ENCODE measurements at places on chromosomes 11 and 22. TPM values are rescaled to one million over a fixed set of nuclear protein-coding genes. Genes with fewer than 3 reads are reported as not detected.

DNA sequence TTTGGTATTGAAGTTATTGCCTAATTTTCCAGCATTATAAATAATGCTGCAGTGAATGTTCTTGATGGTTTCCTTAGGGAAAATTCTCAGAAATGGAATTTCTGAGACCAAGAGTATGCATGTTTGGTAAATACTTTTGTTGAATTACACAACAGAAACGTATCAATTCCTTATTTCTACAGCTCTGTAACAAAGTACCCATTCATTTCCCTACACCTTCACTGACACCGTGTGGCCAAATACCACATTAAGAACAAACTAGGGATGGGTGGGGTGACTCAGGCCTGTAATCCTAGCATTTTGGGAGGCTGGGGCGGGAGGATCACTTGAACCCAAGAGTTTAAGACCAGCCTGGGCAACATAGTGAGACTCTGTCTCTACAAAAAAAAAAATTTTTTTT, 21.8 kb downstream of the MCAM start:
- DNase-seq = no peak
- no peaks in the 10 kb centered on the region for H3K4me1 ChIP-seq
- H3K27me3 ChIP-seq = no peaks in the 10 kb centered on the region
- H3K27ac ChIP-seq = no peak overlapping the region

GRCh38 chr11:76888989-76889388, 28.3 kb downstream of the ACER3 start:
- peak; percentile 3 for DNase-seq
- no peak overlapping the region for H3K27ac ChIP-seq
- H3K36me3 ChIP-seq = no peaks in the 10 kb centered on the region
- H3K4me1 ChIP-seq = peaks cover 16% of the 10 kb centered on the region
- no peaks in the 10 kb centered on the region for H3K27me3 ChIP-seq

- no peak overlapping the region for H3K4me3 ChIP-seq
- DNase-seq = no peak
- no peak overlapping the region for H3K27ac ChIP-seq
- H3K27me3 ChIP-seq = no peaks in the 10 kb centered on the region
- H3K36me3 ChIP-seq = no peaks in the 10 kb centered on the region
- H3K4me1 ChIP-seq = peaks cover 43% of the 10 kb centered on the region
These were observed 2.0 kb downstream of the JRKL start for GRCh38 chr11:96391698-96392307.

- H3K27ac ChIP-seq = no peak overlapping the region
- no peaks in the 10 kb centered on the region for H3K27me3 ChIP-seq
- H3K36me3 ChIP-seq = no peaks in the 10 kb centered on the region
- H3K4me1 ChIP-seq = no peaks in the 10 kb centered on the region
- no peak overlapping the region for H3K4me3 ChIP-seq
These were observed 488.3 kb downstream of the INSC start for GRCh38 chr11:15602785-15603567.

DNA sequence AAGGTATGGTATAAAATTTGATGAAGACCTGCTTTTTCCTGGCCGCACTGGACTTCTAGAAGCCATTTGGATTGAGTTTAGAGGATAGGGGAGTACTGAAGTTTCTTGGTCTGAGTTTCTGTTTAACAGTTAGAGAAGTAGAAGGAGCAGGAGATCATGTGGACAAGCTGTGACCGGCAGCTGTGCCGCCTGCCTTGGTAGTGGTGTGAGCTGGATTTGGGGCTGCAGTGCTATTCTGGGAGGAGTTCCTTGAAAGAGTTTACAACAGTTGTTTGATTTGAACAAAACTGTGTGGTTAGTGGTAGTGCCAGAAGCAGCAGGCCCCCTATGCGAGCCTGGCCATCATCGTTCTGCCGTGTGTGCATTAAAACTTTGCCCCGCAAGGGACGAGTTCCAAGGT, 105.2 kb downstream of the PDHX start:
- no peaks in the 10 kb centered on the region for H3K36me3 ChIP-seq
- peaks cover 10% of the 10 kb centered on the region for H3K4me1 ChIP-seq
- no peak overlapping the region for H3K27ac ChIP-seq
- H3K27me3 ChIP-seq = no peaks in the 10 kb centered on the region

DNA sequence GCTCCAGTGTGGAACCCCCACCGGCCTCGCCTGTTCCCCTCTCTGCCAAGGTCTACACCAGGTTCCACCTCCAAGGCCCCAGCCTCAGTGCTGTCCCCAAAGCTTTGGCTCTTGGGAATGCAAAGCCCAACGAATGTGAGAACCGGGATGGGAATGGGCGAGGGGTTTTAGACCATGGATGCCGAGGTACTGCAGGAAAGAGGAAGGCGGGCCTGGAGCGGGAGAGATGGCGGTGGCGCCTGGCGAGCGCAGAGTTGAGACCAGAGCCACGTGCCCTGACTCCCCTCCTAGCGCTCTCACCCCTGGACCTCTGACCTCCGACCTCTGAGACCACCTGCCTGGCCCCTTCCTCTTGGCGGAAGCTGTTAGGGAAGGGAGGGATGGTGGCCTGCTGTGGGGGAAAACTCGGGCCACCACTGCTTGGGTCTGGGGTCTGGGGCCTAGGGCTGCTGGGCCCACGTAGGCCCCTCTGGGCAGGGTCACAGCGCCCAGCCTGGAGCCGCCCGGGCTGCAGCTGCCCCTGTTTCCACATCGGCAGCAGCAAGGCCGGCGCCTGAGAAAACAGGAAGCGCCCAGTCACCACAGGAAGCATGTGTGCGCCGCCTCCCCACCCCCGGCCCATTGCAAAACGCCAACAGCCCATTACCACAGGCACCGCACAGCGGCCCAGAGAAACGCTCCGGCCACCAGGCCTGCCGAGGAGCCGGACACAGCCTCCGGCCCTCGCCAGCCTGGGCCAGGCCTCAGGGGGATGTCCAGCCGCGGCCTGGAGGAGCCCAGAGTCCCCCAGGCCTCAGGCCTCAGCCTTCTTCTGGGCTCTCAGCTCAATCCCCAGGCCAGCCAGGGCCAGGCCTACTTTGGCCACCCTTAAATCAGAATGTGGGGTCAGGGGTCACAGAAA, 13.8 kb upstream of the SLC39A13 start:
- DNase-seq = peak; percentile 38
- H3K4me1 ChIP-seq = peaks cover 58% of the 10 kb centered on the region
- H3K27ac ChIP-seq = no peak overlapping the region
- H3K36me3 ChIP-seq = no peaks in the 10 kb centered on the region

DNA sequence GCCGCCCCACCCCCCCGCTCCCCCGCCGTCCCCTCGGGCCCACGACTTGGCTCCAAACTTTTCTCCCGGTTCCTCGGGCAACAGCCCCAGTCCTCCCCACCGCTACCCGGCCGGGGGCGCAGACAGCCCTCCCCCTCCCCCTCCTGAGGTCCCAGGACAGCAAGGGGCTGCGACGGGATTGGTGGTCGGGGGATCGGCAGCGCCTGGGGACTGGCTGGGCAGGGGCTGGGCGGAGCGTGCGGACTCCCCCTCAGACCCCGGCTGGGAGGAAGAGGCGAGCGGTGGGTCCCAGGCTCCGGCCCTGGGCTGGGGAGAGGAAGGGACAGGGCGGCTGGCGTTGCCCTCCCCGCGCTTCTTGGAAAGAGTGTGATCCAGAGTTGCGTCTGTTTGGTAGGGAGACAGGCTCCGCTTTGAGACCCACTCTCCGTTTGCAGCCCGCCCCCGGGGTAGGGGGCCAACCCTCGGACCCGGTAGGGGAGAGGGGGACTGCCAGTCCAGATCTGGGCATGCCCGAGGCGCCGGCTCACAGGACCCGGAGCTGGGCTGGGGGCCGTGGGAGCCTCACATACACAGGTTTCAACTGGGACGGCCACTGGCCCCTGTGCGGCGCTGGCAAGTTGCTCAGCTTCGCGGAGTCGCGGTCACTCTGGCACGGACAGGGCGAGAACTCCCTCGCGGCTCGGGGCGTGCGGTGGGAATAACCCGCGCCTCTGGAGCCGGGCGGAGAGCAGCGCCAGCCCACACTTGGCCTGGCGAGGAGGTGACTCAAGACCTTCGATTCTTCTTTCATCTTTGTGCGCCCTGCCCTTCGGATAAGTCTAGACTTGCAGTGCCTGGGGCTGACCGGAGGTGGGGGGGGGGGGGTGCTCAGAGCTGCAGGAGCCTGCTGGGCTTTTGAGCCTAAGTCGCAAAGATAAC, 999 bp downstream of the TSKU start:
- peaks cover 71% of the 10 kb centered on the region for H3K4me1 ChIP-seq
- H3K27me3 ChIP-seq = no peaks in the 10 kb centered on the region
- peak overlapping the region; percentile 97 for H3K4me3 ChIP-seq
- peak; percentile 79 for DNase-seq
- H3K36me3 ChIP-seq = no peaks in the 10 kb centered on the region

GRCh38 chr11:125393331-125393730, 102.7 kb downstream of the FEZ1 start:
- no peak for DNase-seq
- no peaks in the 10 kb centered on the region for H3K36me3 ChIP-seq
- H3K27ac ChIP-seq = no peak overlapping the region
- H3K4me1 ChIP-seq = no peaks in the 10 kb centered on the region
- H3K4me3 ChIP-seq = no peak overlapping the region
- peaks cover 2% of the 10 kb centered on the region for H3K27me3 ChIP-seq

- no peak for DNase-seq
- H3K27me3 ChIP-seq = no peaks in the 10 kb centered on the region
- H3K27ac ChIP-seq = peak overlapping the region; percentile 87
- peaks cover 59% of the 10 kb centered on the region for H3K4me1 ChIP-seq
- no peaks in the 10 kb centered on the region for H3K36me3 ChIP-seq
These were observed 789 bp downstream of the SIK2 start for GRCh38 chr11:111602865-111603610.

GRCh38 chr11:3914805-3915204, 59.3 kb downstream of the STIM1 start:
- H3K27me3 ChIP-seq = no peaks in the 10 kb centered on the region
- no peaks in the 10 kb centered on the region for H3K36me3 ChIP-seq
- no peak overlapping the region for H3K4me3 ChIP-seq
- DNase-seq = no peak

- H3K4me1 ChIP-seq = peaks cover 35% of the 10 kb centered on the region
- H3K27me3 ChIP-seq = peaks cover 3% of the 10 kb centered on the region
- H3K4me3 ChIP-seq = no peak overlapping the region
- no peak overlapping the region for H3K27ac ChIP-seq
- no peaks in the 10 kb centered on the region for H3K36me3 ChIP-seq
- DNase-seq = no peak
These were observed 4.0 kb downstream of the AP5B1 start for GRCh38 chr11:65776710-65777141.

DNA sequence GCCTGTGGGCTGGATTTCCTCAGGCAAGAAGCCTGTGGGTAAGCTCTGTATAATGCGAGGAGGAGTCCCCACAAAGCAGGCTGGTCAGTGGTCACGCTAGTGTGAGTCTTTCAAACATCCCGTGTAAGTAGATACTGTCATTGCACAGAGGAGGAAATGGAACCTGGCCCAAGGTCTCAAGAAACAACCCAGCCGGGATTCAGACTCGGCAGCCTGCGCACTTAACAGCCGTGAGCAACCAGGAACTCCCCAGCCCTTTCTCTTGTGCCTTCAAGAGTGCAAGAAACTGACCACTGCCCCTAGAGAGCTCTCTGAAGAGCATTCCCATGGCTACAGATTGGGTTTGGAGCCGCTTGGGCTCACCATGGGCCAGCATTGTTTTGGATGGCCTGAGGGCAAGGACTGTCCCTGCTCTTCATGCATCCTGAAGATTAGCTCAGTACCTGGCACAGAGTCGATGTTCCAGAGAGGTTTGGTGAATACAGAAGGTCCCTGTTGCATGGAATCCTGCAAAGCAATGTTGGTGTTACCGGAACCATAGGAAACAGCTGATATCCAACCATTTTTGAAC, 6.0 kb downstream of the MPST start:
- H3K27ac ChIP-seq = peak overlapping the region; percentile 64
- peaks cover 39% of the 10 kb centered on the region for H3K36me3 ChIP-seq
- DNase-seq = no peak
- H3K4me1 ChIP-seq = peaks cover 97% of the 10 kb centered on the region

The KCNQ1OT1 gene
- total RNA-seq = 18.9 TPM

The TMA7B gene
- not detected for total RNA-seq

The KCNK4 gene
- not detected for total RNA-seq

The ATM gene
- 71.6 TPM for total RNA-seq

The LRRC10B gene
- total RNA-seq = not detected

The OLFML1 gene
- total RNA-seq = 0.69 TPM

The SEPTIN3 gene
- not detected for total RNA-seq

The HORMAD2 gene
- total RNA-seq = not detected

The SLCO2B1 gene
- total RNA-seq = 7.6 TPM

Data from HepG2 (cell line).